Transverse colon (tissue), 4 donors: ENCODE measurements at places on chromosomes 2 and 18. TPM values are rescaled to one million over a fixed set of nuclear protein-coding genes. Genes with fewer than 3 reads are reported as not detected.
A peak's percentile ranks its signal among the peaks of the same experiment; 100 is the strongest.

GRCh38 chr2:207670887-207671286 lies 40.6 kb upstream of the CCNYL1 start:
- DNase-seq = no peak
- H3K4me3 ChIP-seq = no peak overlapping the region
- no peaks in the 10 kb centered on the region for H3K4me1 ChIP-seq
- no peaks in the 10 kb centered on the region for H3K27me3 ChIP-seq

GRCh38 chr2:179974761-179975160 lies 32.3 kb downstream of the CWC22 start:
- H3K4me3 ChIP-seq = no peak overlapping the region
- H3K36me3 ChIP-seq = peaks cover 50% of the 10 kb centered on the region
- no peaks in the 10 kb centered on the region for H3K27me3 ChIP-seq
- no peaks in the 10 kb centered on the region for H3K4me1 ChIP-seq
- no peak for DNase-seq

GRCh38 chr2:229090225-229090624 lies 180.9 kb downstream of the PID1 start:
- no peaks in the 10 kb centered on the region for H3K36me3 ChIP-seq
- peaks cover 7% of the 10 kb centered on the region for H3K4me1 ChIP-seq
- no peak overlapping the region for H3K4me3 ChIP-seq
- DNase-seq = peak; percentile 14
- H3K27me3 ChIP-seq = no peaks in the 10 kb centered on the region

- no peaks in the 10 kb centered on the region for H3K27me3 ChIP-seq
- H3K36me3 ChIP-seq = no peaks in the 10 kb centered on the region
- no peak overlapping the region for H3K4me3 ChIP-seq
These were observed 33.0 kb upstream of the PTH2R start for GRCh38 chr2:208373460-208374089.

DNA sequence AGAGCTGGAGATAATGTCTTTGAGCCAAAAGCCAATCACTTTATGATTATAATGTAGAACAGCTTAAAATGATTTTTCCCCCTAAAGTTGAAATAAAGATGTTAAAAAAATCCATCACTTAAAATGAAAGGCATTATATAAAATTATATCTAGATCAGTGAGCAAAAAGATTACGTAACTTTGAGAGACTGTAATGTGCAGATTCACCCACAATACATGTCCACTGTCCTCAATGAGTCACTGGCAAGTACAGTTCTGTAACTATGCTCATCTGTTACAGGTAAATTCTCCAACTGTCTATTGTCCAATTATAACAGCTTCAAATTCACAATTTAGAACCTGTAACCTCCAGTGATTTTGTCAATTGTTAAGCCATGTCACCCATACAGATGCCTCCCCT lies 19.0 kb downstream of the FAM161A start:
- H3K27me3 ChIP-seq = no peaks in the 10 kb centered on the region
- no peaks in the 10 kb centered on the region for H3K4me1 ChIP-seq
- no peak for DNase-seq
- H3K4me3 ChIP-seq = no peak overlapping the region

GPR39 gene
- 37.3 TPM for total RNA-seq

DNA sequence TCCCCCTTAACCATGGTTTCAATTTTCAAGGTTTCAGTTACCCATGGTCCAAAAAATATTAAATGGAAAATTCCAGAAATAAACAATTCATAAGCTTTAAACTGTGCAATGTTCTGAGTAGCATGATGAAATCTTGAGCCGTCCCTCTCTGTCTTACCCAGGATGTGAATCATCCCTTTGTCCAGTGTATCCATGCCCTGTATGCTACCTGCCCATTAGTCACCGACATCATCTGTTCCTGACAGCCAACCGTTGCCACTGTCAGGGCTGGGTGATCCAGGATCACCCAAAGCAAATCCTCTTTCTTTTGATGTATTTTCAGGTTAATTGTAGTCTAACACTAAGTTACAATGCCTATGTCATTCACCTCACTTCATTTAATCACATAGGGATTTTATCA lies 15.7 kb upstream of the OLA1 start:
- DNase-seq = no peak
- no peaks in the 10 kb centered on the region for H3K4me1 ChIP-seq
- H3K36me3 ChIP-seq = no peaks in the 10 kb centered on the region
- H3K27ac ChIP-seq = no peak overlapping the region
- H3K27me3 ChIP-seq = peaks cover 28% of the 10 kb centered on the region

- H3K36me3 ChIP-seq = no peaks in the 10 kb centered on the region
- peaks cover 8% of the 10 kb centered on the region for H3K4me1 ChIP-seq
- no peak overlapping the region for H3K27ac ChIP-seq
- H3K27me3 ChIP-seq = no peaks in the 10 kb centered on the region
- H3K4me3 ChIP-seq = no peak overlapping the region
These were observed 21.7 kb upstream of the NRP2 start for GRCh38 chr2:205660521-205661124.

NTSR2 gene
- total RNA-seq = not detected

- no peaks in the 10 kb centered on the region for H3K36me3 ChIP-seq
- peaks cover 14% of the 10 kb centered on the region for H3K4me1 ChIP-seq
- DNase-seq = no peak
- peak overlapping the region; percentile 66 for H3K27ac ChIP-seq
These were observed 20.5 kb downstream of the SETBP1 start for GRCh38 chr18:44701227-44701626.

DNA sequence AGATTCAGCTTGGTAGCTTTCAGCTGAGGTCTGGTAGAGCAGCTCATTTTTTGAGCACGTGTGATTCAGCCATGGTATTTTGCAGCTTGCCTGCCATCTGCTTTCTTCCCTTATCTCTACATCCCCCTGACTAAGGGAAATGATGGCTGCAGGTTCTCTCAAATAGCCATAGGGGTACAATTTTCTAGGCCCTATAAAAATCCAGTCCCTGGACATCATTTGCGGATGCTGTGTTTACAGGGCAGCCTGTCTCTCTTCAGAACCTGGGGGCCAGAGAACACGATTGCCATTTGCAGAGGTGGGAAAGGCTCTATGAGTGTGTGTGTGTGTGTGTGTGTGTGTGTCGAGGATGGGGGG lies 442.7 kb upstream of the MEIS1 start:
- no peaks in the 10 kb centered on the region for H3K36me3 ChIP-seq
- no peaks in the 10 kb centered on the region for H3K4me1 ChIP-seq
- no peak overlapping the region for H3K27ac ChIP-seq
- no peak overlapping the region for H3K4me3 ChIP-seq

GRCh38 chr2:88696611-88697010 lies 5.1 kb downstream of the RPIA start:
- no peaks in the 10 kb centered on the region for H3K36me3 ChIP-seq
- H3K27ac ChIP-seq = peak overlapping the region; percentile 69
- H3K4me1 ChIP-seq = no peaks in the 10 kb centered on the region
- DNase-seq = no peak
- no peak overlapping the region for H3K4me3 ChIP-seq

- no peak overlapping the region for H3K4me3 ChIP-seq
- DNase-seq = no peak
- no peak overlapping the region for H3K27ac ChIP-seq
These were observed 150.4 kb downstream of the PTH2R start for GRCh38 chr2:208556983-208557484.

DNA sequence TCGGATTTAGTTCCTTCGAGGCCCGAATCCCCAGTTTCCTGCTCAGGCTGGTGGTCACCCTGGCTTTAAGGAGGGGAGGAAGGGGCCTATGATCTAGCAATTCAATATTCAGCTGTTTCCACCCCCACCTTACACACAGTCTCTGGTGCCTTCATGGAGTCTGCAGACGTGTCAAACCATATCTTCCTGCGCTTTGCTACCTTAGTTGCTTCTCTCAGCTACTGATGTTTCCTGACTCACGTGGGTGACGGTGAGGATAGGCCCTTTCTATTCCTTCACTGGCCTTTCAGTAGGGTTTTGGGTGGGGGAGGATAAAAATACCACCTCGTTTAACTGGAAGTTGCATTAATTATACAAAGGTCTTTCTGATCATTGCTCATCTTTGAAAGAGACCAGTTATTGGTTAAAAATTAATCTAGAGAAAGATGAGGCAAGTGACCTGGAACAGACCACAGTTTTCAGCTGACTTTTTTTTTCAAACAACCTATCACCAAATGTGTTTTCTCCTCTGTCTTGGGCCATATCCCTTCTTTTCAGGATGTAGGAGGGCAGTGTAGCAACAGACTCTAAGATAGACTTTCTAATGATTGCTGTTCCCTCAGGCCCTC lies 49.7 kb downstream of the SH2D6 start:
- DNase-seq = no peak
- H3K4me1 ChIP-seq = peaks cover 16% of the 10 kb centered on the region
- H3K27ac ChIP-seq = peak overlapping the region; percentile 75
- H3K4me3 ChIP-seq = no peak overlapping the region
- no peaks in the 10 kb centered on the region for H3K27me3 ChIP-seq

ABCG8 gene
- total RNA-seq = not detected

DSC2 gene
- 113 TPM for total RNA-seq

TMEM37 gene
- 166 TPM for total RNA-seq

GRCh38 chr2:158914731-158915130 lies 53.7 kb upstream of the TANC1 start:
- DNase-seq = no peak
- no peaks in the 10 kb centered on the region for H3K4me1 ChIP-seq
- no peak overlapping the region for H3K27ac ChIP-seq

DNA sequence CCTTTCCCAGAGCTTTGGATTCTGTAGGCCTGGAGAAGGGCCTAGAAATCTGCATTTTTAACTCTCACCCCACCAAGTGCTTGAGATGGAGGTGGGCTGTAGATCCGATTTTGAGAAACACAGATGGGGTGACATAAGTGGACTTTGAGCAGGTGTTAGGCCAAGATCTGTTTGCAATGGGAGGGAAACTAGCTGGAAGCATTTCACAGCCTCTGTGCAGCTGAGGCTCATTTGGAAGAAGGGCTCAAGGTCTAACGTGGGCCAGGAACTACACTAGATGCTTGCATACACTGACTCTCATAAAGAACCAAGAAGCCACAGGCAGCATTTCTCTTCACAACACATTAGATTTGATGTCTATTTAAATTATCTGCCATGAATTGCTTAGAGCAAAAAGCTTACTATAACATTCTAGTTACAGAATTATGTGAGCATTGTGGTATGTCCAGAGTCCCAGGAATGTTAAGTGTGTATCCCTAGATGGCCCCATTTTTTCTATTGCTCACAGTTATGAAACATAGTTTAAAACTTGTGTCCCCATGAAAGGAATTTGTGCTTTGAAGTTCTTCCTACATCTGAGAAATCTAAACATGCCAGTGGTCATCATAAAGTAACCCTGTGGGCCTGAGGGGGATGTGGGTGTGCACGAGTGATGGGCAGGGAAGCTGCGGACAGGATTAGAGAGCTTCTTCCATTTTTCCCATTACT lies 77.2 kb downstream of the CD28 start:
- no peak overlapping the region for H3K27ac ChIP-seq
- peaks cover 28% of the 10 kb centered on the region for H3K4me1 ChIP-seq
- no peaks in the 10 kb centered on the region for H3K36me3 ChIP-seq
- DNase-seq = no peak

ANKRD53 gene
- total RNA-seq = not detected

ANKRD30BL gene
- total RNA-seq = not detected

DNA sequence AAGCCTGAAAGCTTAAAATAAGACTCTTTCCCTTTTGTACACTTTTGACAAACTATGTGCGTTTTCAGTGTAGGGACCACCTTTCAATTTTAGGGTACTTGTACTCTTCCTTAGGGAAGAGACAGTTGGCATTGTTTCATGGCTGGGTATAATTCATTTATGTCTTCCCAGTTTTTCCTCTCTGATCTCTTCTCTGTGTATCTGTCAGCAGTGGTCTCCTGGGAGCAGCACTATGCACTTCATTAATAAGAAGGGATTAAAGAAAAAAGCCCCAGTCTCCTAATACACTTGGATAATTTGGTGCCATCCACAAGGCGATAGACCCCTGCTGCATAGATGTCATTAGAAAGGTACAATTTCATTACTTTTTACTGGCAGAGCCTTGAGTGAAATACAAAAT lies 12.1 kb downstream of the AQP4 start:
- no peak overlapping the region for H3K27ac ChIP-seq
- DNase-seq = no peak
- no peaks in the 10 kb centered on the region for H3K27me3 ChIP-seq
- H3K36me3 ChIP-seq = no peaks in the 10 kb centered on the region

GRCh38 chr2:100407073-100407472 lies 10.4 kb downstream of the CHST10 start:
- no peak for DNase-seq
- H3K27me3 ChIP-seq = no peaks in the 10 kb centered on the region
- H3K4me1 ChIP-seq = no peaks in the 10 kb centered on the region

- no peaks in the 10 kb centered on the region for H3K27me3 ChIP-seq
- H3K36me3 ChIP-seq = no peaks in the 10 kb centered on the region
These were observed 88.4 kb downstream of the ACTR2 start for GRCh38 chr2:65316072-65316471.
